Stromal cell of bone marrow (primary cell): ENCODE measurements at places on chromosomes 7 and 10.

DNA sequence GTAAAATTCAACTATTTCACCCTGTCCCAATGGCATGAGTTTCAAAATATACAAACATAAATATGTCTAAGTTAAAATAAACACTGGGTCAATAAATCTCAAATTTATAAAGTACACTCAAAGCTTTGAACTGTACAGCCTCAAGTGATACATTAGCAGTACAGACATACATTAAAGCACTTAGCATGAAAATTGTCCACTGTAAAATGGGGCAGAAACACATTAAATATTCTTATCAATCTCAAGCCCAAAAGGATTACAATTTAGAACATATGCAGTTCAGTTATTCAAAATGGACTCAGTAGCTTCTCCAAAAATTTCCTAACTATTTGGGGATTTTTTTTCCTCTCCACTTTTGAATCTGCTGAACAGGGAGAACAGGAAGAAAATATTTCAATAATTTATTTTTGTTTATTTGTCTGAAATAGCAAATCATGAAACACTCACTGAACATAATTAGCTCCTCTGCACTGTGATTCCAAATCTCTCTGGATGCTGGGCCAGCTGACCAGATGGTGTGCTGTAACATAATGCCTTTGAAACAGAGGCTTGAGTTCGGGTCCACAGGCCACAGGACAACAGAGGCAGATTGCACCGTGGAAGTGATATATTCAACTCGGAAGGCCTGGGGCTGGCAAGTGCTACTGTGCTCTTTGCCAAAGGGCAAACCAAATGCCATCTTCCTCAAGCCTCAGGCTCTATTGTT is 248.9 kb upstream of the LRRN3 start:
- no peak for DNase-seq

DNA sequence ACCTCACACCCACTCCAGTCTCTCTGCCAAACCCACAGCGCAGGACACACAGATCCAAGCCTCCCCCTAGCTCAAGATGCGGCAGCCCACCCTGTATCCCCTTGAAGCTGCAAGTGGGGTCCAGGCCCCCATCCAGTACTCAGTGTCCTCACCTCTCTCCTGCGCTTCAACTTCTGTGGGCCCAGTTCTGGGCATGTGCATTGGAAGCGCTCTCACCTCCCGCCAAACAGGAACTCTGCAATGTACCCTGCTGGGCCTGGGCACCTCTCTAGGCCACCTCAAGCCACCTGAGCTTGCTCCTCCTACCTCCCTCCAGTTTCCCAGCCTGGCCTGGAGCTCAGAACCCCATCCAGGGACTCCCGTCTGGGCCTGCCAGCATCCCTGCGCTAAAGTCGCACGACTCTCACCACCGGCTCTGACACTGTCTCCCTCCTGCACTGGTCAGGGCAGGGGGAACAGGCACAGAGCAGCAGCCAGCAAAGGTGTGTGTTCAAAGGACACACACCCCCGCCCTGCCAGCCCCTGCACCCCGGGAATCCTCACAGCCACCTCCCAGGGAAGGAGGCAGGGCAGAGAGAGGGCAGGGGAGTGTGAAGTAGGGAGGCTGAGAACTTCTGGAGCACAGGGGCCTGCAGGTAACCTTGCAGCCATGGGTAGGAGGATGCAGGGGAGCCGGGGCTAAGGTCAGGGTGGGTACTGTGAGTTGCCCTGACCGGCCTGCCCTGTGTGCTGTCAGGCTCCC is 51.7 kb upstream of the MSMB start:
- no peak for DNase-seq

GRCh38 chr7:106419455-106420182 is 134.8 kb upstream of the NAMPT start:
- DNase-seq, result no peak

DNA sequence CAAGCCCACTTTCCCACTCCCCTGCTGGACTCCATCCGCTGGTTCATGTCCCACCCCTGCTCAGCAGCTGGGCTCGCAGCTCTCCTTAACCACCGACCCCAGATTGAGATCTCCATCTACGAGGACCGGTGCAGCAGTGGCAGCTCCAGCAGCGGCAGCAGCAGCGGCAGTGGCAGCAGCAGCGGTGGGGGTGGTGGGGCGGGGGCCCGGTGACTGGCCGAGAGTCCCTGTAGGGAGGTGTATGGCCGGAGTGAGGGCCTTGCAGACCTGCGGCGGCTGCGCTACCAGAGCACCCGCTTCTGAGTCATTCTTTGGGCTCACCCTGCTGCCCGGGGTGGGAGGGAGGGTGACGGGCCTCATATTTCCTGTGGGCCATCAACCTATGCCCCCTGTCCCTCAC is 15.8 kb downstream of the GOLGA7B start:
- no peak for DNase-seq

- DNase-seq, result no peak
These were observed 65.8 kb upstream of the LAMB4 start for GRCh38 chr7:108196004-108196403.

DNA sequence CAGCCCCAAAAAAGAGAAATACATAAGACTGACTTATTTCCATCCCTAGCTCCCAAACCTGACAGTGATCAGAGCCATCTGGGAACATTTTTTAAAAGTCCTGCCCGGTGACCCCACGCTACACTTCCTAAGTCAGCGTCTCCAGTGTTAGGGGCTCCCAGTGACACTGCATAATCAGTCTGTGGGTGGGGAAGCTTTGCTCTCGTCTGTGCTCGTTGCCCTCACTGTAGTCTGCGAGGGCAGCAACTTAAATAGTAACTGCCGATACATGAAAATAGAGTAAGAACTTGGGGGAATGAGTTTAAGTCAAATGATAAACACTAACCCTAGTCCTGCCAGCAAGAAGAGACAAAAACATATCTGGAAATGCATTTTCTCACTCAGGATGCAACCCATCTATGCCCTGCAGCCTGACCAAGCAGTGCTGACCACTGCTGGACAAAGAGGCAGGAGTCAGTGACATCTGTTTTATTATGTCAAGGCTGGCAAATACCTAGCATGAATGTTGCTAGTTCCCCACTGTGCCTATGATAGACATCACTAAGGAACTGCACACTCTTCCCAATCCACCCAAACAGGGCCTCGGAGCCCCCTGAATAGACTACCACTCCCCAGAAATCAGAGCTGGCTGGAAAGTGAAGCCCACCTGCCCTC is 18.7 kb downstream of the ERCC6 start:
- no peak for DNase-seq

DNA sequence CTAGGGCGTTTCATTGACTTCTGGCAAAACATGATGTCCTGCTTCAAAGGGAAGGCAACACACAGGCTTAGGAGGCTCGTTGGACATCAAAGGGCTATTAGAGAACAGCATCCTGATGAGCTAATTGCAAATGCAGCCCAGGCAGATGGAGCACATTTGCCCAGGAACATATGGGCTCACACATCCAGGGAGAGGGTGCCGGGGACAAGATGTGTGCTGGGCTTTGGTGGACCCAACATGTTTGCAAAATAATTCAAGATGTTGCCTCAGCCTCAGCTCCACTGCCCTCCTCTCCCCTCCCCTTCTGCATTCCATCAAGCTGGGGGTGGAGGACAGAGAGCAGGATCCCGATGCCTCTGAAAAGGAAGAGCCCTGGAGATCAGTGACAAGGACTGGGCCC is 217.1 kb upstream of the ZMIZ1 start:
- DNase-seq, result no peak
